ENCODE measurements at places on chromosomes 3 and 15.

DNA sequence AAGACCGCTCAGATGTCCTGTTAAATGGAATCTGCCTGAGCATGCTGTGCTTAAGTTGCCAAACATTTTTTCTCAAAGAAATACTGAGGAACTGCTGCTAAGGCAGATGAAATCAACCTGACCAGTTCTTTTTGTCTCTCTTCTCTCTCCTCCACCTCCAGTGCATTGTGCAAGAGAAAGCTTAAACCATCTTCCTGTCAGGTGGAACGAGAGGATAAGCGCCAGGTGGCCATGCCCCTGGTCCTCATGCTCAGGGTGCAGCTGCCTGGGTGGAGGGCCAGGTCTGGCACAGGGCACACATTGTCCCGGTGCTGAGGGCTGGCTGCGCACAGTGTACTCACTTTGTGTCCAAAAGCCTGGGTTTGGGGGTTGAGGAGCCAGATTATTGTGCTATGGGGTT, 176.2 kb upstream of the TP63 start:
- no peak for DNase-seq

DNA sequence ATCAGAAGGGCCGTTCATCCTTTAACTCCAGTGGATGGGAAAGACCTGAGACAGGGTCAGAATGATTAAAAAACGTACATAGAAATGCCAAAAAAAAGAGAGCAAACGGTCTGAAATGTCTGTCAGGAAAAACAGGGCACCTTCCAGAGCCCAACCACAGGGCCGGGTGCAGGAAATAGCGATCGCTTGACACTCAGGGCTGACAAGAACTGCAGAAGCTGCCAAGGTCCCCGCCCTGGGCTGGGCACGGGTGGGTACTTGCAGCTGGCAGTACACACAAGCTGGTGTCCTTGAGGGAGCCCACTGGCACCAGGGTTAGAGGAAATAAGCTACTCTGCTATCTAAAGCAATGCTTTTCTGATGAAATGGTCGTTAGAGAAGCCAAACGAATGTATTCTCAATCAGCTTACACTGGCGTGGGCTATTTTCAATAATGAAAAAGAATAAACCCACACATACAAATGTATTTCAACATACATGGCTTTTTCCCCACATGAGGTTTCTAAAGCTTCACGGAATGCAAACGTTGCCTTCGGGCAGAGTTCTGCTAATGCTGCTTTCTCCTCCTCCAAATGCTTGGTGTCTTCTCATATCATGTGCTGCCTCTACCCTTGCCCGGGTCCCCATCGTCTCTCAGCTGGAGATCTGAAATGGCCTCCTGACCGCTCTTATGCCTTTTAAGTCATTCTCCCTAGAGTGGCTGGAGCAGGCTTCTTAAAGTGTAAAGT, 15.6 kb downstream of the FRMD4B start:
- DNase-seq: no peak

DNA sequence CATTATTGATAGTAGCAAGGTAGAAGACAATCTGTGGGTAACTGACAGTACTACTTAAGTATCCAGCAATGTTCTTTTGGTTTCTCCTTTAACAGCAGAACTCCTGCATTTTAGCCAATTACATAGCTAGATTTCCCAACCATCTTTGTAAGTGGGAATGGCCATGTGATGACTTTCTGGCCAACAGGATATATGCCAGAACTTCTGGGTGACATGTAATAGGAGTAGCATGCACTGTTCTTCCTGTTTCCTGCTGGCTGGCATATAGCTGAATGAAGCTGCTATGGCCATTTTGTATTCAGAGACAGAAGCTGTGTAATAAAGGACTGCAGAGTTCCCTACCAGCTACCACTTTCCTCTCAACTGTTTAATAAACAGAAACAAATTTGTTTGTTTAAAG, 18.0 kb downstream of the SPICE1 start:
- no peak for DNase-seq

DNA sequence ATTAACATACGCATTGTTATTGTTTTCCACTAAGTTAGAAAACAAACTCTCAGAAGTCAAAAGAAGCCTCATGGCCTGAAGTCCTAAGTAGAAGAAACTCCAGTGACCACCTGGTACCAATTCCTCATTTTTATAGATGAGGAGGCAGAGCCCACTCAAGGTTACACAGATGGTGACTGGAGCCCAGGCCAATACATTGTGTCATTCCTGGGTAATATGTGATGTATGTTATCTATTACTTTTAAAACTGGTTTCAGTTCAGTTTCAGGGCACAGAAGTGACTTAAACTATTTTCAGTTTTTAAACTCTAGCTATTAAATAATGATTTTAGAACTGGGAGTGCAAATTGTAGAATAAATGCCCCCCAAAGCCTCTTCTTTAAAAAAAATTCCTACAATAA, 66.7 kb upstream of the STXBP5L start:
- no peak for DNase-seq

DNA sequence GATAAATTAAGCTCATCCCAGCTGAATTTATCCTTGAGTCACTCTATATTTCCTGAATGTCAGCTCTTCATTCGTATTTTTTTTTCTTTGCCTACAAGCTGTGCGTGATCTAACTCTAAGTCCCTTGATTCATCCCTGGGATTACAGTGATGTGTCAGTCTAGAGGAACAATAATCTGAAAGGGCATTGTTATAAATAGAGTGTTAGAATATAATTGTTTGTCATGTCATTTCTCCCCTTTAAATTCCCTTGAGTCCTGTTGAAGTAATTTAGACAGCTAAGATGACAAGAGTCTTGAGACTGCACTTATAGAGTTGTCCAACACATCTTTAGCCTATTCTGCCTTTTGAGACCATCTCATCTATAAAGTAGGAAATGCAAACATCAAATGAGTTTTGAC, 621.8 kb downstream of the ZIC1 start:
- no peak for DNase-seq

- DNase-seq: no peak
Observed at GRCh38 chr15:70795311-70795665, 31.9 kb upstream of the UACA start.

GRCh38 chr3:196967412-196968232, 1.0 kb downstream of the PIGZ start:
- no peak for DNase-seq

GRCh38 chr3:331881-332280, 135.3 kb downstream of the CHL1 start:
- DNase-seq: no peak

- no peak for DNase-seq
Observed at GRCh38 chr3:95120921-95121320, 1058.1 kb downstream of the NSUN3 start.

- peak; percentile 56 for DNase-seq
Observed at GRCh38 chr3:178436773-178437172, 99.5 kb upstream of the KCNMB2 start.

- no peak for DNase-seq
Observed at GRCh38 chr15:65818927-65819562, 27.0 kb upstream of the DENND4A start.

- DNase-seq: no peak
Observed at GRCh38 chr3:10845001-10845761, 29.2 kb downstream of the SLC6A11 start.

- DNase-seq: peak; percentile 10
Observed at GRCh38 chr15:39140060-39140604, 440.7 kb upstream of the THBS1 start.

GRCh38 chr3:55337641-55338180, 149.4 kb downstream of the WNT5A start:
- DNase-seq: no peak

- DNase-seq: no peak
Observed at GRCh38 chr3:172869784-172870518, 119.4 kb downstream of the ECT2 start.

GRCh38 chr3:71930056-71930991, 145.4 kb upstream of the PROK2 start:
- peak; percentile 19 for DNase-seq

- no peak for DNase-seq
Observed at GRCh38 chr15:95958382-95958781, 372.1 kb upstream of the NR2F2 start.

- DNase-seq: no peak
Observed at GRCh38 chr3:98513091-98513511, 9.6 kb downstream of the CLDND1 start.

DNA sequence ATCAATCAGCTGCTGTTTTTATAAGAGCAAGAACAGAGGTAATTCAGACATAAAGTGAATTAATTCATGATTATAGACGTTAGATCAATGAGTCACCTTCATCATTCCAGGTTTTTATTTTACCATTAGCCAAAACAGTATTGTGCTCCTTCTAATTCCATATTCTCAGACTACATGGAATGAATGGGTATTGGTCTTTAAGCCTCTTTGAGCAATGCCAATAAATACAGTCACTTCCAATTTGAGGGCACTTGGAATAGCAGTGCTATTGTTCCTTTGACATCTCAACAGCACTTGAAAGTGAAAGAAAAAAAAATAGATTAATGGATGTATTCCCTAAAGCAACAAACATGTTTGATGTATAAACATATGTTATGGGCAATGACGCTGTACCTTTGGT, 830.9 kb upstream of the CFAP20DC start:
- DNase-seq: no peak

DNA sequence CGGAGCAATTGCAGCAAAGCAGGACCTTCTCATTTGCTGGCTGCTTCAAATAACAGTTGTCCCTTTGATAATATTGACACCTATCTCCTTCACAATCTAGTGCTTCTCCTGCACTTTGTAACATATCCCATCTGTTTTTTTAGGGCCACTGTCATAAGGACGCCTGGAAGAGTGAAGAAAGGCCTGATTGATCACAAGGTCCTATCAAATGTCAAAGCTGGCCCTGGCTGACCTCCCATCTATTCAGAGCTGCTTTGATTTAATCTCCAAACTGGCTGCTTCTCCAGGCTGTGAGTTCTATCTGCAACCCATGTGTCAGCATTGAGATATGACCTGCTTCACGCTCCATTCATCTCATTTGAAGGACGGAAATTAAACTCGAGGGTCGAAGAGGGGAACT, 601.2 kb upstream of the KCNMB2 start:
- DNase-seq: peak; percentile 100

DNA sequence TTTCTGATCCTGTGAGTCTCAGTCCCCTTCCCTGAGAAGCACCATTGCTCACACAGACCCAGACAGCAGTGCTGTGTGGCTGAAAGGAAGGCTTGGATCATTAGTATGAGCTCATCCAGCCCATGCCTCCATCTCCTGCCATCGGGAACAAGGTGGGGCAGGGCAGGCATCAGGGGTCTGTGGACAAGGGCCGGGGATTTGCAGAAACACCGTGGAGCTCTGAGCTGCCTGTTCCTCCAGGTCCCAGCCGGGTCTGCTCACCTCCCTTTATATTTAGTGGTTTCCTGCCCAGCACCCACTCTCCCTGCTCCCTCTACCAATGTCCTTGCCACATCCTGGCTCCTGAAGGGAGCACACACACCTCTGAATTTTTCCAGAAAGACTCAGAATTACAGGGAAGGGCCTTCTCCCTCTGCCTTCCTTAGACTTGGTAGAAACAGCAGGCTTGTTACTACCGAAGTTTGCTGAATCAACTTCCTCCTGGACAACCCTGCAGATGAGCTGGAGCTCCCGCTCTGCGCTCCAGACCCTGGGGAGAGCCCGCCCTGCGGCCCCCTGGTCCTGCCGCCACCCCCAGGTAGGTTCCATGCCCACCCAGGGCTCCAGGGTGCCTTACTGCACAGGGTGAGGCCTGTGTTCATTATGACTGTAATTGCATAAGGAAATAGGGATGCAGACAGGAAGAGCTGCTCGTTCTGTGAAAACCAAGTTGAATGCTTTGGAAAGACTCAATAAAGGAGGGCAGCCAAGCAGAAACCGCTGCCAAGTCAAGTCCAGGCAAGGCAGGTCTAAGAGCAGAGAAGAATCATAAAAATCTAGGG, 128.1 kb downstream of the NSMCE3 start:
- no peak for DNase-seq

DNA sequence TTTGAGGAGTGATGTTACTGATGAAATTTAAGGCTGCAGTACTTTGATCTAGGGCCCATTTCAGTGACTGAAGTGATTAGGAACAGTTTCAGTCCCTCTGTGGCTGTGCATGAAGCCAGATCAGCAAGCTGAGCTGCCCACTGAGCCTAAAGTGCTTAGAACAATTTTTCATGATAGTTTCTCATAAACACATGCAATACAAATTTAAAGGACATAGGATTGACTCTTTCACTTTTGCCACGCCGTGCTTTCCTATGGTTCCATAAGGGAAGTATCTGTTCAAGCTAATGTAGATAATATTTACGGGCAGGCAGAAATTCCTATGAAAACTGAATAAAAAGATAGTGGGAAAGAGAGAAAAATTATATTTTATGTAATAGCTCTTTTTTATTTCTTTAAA, 10.6 kb downstream of the ANKUB1 start:
- no peak for DNase-seq

DNA sequence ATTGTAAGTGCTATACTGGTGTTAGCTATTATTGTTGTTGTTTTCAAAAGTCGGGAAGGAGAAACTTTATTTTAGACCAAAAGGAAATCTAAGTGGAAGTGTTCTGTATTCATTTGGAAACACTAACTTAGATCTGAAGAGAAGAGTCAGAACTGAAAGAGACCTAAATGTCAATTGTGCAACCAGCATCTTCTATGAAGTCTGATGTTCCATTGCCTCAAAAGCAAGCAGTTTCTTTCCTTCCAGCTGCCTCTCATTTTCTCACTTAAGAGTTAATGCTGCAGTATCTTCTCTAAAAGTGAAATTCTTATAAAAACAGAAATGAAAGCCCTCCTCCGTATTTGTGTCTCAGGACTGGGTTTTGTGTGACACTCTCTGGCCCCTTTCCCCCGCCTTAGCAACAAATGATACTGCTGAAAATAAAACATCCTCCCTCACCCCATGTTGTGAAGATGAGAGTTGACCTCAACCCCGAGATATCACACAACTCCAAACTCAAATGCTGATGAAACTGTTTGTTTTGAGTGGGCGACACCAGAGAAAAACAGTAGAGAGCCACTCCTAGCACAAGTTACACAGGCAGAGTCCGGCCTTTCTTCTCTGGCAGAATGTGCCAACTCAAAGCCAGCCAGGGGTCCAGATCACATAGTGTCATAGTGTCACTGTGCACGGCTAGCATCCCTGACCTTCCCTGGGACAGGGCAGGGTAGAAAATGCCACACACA, 48.9 kb downstream of the GLDN start:
- DNase-seq: no peak

GRCh38 chr3:58134468-58134867, 76.3 kb downstream of the DNASE1L3 start:
- no peak for DNase-seq

DNA sequence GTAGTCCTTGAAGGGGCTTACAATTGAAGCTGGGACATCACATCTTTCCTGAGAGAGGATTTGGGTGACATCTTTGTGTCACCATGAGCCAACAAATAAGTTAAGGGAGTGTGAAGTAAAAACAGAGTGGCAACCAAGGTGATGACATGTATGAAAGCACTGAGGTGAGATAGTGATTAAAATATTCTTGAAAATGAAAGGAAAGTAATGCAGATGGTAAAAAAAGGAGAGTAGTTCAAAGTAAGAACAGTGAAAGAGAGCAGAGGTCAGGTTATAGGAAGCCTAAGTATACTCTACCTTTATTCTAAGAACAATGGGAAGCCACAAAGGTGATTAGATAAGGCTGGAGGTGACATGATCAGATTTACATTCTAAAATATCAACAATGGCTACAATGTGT, 486.1 kb downstream of the DIPK2A start:
- no peak for DNase-seq

Data from SK-N-DZ (cell line).